ENCODE measurements at places on chromosomes 3 and 15.

DNA sequence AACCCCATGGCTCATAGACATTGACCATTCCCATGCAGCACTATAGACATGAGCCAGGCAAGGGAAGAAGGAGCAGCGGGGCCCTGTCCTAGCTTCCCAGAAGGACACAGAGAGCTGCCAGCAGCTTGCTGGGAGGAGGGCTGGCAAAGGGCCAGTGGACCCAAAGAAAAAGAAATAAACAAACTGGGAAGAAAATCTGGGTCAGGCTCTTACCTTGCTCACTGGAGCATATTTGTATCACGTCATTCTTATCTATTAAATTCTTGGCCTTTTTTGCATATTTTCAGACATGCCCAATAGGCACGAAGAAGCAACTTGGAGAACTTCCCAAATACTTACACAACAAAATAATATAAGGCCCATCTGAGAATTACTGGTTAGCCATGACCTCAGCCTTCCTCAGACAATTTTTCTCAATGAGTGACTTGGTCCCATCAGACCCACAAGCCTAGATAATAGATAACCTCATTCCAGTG is 28.4 kb downstream of the RASGRP1 start:
- no peak for DNase-seq

DNA sequence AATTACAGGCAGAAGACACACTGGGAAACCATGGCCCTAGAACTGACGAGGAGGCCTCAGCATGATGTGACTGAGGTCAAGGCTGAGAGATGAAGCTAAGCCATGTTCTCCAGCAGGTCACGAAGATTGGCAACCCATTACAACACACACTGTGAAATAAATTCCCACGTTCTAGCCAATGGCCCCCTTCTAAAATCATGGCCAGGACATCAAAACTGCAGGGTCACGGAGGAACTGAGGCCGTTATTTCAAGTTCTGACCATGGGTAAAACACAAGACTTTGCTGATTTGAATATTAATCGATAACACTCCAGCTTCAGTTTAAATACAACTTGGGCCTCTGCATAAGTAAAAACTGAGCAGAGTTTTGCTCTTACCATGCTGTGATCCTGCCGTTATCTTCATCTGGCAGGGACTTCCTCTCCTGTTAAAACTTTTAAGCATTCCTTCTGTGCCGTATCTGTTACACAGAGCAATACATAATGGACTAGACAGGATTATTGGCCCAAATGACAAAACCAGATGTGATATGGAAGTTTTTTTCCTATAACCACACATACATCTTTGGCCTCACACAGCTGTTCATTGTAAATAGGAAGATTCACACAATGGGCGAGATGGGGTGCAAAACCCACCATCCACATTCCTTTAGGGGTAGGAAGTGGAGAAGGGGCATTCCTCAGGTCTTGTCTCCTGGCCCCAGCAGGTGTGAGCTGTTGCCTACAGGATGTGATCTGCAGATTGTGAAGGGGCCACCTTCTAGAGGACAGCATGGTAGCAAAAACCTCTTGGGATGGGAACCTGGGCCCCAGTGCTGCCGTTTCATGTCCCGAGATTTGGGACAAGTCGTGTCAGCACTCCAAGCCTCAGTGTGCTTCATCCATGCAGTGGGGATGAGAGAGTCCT is 207.4 kb downstream of the OPA1 start:
- no peak for DNase-seq

GRCh38 chr3:154778057-154778456 is 302.1 kb upstream of the MME start:
- no peak for DNase-seq

GRCh38 chr3:176737480-176738110 is 459.7 kb downstream of the TBL1XR1 start:
- DNase-seq, result no peak

DNA sequence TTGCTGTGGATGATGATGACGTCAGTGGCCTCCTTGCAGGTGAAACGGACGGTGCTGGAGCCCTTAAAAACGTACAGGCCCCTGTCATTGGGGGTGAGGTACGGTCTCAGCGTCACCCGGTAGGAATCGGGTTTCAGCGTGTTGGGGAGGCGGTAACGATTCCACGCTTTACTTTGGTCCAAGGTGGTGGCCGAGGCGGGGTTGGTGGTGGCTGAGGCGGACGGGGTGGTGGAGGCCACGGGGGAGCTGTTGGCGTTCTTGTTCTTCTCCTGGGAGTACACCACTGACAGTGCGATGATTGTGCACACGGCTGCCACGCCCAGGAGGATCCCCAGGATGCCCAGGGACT is 8.5 kb downstream of the ANPEP start:
- no peak for DNase-seq

- DNase-seq, result no peak
Observed at GRCh38 chr3:160771811-160772459, 15.9 kb downstream of the PPM1L start.

DNA sequence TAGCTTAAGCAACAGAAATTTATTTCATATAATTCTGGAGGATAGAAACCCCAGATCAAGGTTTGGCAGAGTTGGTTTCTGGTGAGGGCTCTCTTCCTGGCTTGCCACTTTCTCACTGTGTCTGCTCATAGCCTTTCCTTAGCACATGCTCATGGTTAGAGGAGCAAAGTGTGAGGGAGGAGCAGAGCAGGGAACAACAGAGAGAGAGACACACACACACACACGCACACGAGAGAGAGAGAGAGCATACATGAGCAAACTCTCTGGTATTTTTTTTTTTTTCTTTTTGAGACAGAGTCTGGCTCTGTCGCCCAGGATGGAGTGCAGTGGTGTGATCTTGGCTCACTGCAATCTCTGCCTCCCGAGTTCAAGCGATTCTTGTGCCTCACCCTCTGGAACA is 36.8 kb upstream of the ZDHHC23 start:
- no peak for DNase-seq

GRCh38 chr15:96273317-96274086 is 57.0 kb upstream of the NR2F2 start:
- no peak for DNase-seq

DNA sequence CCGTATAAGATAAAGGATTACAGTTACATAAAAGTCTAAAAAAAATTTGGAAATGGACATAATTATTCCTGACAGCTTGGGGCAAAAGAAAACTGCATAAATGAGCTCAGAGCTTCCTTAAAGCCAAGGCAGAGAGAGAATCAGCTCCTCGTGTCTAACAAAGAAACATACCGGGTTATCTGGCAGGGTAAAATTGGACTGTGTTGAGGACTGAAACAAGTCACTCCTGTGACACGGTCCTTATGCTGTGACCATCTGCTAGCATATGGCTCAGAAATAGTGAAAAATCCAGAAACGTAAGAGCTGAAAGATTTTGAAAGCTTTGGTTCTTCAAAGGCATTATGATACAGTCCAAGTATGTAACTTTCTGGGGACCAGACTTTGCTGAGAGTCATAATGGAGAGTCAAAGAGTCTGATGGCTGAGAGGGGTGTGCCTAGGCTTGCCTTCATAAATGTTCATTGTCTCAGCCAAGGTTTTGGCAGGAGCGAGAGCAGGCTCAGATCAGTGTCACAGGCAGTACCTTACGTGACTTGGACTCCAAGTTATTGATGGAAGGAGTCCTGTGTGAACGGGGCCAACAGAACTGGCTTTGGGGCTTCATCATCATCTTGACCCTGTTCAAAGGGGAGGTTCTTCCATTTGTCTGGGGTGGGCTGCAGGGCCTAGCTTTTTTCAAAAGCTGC is 12.5 kb downstream of the MAP6D1 start:
- no peak for DNase-seq

DNA sequence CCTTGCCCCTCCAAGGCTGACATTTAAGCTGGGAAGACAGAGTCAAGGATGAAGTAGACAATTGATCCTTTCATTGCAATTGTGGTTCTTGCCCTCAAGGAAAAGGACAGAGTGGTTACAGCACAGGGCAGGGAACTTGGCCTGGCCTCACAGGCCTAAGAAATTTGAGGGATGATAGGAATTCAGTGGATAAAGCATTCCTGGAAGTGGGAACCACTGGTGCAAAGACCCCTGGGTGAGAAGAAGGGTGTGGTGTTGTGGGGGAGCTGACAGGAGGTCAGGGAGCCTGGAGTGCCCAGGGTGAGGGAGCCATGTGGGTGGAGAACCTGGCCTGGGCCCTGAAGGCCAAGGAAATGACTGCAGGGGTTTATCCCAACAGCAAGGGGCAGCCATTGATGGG is 287.4 kb downstream of the UACA start:
- DNase-seq, result no peak

- no peak for DNase-seq
Observed at GRCh38 chr15:80100247-80100646, 40.8 kb downstream of the ZFAND6 start.

DNA sequence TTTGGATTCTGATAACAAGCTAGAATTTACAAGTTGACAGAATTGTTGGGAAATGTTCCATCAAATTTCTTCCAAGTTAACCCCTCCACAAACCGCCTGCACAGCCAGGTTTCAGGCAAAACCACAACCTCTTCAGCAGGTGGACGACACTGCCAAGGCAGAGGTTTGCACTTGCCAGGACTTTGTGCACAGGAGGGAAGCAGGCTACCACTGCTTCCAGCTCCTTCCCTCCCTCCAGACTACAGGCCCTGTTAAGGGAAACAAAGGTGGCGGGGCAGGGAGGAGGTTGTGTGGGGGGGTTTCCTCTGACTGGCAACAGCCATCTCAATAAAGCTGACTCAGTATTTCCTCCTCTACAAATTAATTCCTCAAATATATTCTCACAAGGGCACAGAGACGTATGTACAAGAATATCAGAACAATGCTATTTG is 42.2 kb downstream of the TBC1D2B start:
- peak; percentile 63 for DNase-seq

DNA sequence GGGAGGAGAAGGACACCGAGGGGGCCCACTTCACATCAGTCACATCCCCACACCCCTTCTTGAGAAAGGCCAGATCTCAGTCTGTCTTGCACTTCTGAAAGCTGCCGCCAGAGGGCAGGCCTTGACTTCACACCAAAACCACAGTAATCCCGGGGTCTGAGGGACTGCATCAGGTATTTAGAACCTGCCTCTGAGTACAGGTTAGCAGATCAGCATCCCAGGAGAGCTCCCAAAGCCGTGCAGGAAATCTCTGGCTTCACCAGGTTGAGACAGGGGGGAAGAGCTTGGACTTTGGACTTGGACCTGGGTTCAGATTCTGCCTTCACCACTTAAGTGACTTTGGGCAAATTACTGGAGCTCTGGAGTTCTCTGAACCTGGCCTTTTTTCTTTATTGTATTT is 50.3 kb downstream of the LHFPL4 start:
- peak; percentile 74 for DNase-seq

- no peak for DNase-seq
Observed at GRCh38 chr15:49387471-49387870, 35.6 kb upstream of the FGF7 start.

DNA sequence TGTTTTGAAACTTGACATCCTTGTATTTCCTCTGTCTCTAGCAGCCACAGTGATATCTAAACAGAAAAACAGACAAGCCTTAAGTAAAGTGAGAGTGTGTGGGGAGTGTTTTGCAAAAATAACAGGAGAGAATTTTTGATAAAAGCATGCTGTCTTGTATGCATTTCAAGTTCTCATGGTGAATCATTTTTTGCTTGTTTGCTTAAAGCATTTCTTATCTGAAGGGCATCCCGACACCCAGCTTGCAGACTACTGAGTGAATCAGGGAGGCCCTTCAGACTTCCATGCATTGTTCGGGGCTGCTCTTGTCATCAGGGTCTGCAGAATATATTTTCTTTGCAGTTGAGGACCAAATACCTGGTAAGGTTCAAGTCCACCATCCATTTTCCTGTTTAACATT is 8.5 kb downstream of the CGNL1 start:
- DNase-seq, result no peak

- no peak for DNase-seq
Observed at GRCh38 chr3:135172191-135172869, 377.3 kb downstream of the EPHB1 start.

DNA sequence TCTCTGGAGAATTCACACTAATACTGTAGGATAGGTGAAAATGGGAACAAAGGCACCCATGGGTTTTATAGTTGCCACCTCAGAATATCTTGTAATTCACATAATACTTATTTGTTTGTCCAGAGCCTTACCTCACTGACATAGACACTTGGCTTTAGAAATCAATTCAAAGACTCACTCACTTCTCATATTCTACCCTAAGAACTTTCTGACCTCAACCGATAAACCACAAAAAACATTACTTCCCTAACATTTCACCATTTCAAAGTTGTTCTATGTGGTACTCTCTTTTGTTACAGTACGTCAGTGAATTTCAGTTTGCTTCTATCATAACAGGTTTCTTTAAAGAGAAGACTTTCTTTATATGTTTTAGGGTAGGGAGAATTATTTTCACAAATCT is 359.3 kb downstream of the IGSF11 start:
- no peak for DNase-seq

GRCh38 chr15:49372366-49372765 is 50.7 kb upstream of the FGF7 start:
- DNase-seq, result no peak

GRCh38 chr3:98735296-98735695 is 27.8 kb upstream of the ST3GAL6 start:
- DNase-seq, result no peak

- no peak for DNase-seq
Observed at GRCh38 chr3:133926736-133927539, 31.3 kb upstream of the RAB6B start.

GRCh38 chr3:9024341-9024740 is 61.1 kb upstream of the RAD18 start:
- DNase-seq, result no peak

DNA sequence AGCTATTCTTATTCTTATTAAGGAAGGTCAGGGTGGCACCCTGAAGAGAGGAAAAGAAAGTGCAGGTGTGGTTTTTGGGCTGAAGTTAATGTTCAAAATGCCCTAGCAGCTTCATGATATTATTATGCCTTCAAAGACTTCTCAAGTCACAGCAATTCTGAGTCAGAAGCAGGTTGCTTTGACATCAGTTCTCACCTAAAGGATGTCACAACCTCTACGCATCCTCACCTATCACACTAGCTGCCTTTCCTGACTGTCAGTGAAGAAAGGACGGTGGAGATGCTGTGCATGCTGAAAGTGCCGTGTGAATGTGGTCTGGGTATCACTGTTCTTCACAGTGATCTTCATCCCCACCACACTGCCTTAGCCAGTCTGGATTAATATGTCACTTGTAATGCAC is 49.6 kb downstream of the NPTN start:
- DNase-seq, result no peak

- DNase-seq, result peak; percentile 41
Observed at GRCh38 chr3:183202004-183202722, 39.6 kb upstream of the LAMP3 start.

All from CD4-positive, alpha-beta T cell treated with Interleukin-17A for 4 hours (primary cell).